NCI-H2081 (cell line): ENCODE measurements at places on chromosomes 3 and 15.

DNA sequence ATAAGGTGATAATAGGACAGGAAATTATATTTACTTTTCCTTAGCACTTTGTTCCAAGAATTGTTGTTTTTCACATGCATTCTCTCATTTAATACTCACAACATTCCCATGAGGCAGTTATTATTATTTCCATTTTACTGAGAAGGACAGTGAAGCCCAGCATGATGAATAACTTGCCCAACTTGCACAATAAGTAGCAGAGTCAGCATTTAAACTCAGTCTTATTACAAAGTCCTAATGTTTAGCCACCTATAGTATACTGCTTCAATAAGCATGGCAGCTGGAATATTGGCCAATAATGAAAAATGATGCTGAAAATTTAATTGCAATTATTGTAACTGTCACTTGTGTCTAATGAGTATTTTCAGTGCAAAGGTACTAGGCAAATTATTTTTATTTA is 45.7 kb downstream of the SYNPR start:
- no peak for DNase-seq

DNA sequence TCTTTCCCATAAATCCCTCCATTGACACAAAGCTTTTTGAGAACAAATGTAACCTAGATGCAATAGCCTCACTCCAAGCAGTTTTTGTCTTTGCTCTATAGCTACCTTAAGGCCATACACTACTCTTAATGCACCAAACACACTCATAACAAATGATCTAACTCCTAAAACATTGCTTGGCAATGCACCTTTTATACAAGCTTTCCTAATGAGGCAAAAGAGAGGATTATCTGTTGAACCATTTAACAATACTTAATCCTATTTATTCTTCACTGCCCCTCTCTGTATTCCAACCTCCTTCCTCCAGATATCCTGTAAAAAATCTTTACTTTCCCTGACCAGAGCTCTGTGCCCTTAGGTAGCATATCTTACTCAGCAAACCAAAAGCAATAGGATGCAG is 558.1 kb upstream of the MDFIC2 start:
- no peak for DNase-seq

DNA sequence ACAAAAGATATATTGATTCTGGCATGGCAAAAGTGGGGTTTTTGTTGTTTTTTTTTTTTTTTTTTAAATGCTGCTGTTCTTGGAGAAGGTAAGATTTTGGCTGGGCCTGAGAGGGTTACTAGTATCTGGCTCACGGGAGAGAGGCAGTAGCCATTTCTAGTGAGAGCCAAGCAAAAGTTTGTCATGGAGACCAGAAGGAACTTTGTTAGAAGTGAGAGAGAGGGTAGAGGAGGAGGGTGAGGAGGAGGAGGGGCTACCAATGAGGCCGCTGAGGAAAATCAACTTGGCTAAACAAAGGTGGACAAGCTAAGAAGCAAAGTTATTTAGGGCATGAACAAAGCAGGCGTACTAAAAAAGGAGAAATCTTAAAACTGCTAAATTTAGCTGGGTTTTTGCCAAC is 48.9 kb upstream of the STRIT1 start:
- no peak for DNase-seq

- no peak for DNase-seq
These were observed 34.7 kb downstream of the FNDC3B start for GRCh38 chr3:172074032-172074431.

GRCh38 chr3:179074656-179075055 is 3.0 kb upstream of the ZMAT3 start:
- DNase-seq: no peak

GRCh38 chr15:52012210-52012609 is 6.8 kb upstream of the MAPK6 start:
- no peak for DNase-seq

DNA sequence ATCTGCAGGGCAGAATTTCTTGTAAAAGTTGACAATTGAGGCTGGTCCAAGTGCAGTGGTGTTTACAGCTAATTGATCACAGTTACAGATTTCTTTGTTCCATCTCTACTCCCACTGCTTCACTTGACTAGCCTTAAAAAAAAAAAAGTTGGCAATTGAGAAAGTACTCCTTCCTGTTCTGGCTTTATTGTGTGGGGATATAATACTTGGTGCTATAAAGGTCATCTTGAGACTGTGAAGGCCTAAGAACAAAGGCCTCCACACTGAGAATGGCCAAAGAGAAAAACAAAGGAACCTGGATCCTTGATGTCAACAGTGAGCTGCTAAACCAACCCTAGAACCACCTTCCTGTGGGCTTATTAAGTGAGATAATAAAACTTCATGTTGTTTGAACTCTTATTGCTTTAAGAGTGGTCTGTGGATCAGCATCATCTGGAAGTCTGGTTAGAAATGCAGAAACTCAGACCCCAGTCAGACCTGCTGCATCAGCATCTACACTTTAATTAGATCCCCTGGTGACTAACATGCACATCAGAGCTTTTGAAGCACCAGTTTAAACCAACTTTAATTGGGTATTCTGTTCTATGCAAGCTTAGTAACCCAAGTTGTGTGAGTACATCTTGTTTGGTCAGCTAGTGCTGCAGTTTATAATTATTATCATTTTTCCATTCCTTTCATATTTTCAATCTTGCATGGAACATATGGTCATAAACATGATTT is 55.2 kb downstream of the TMOD3 start:
- DNase-seq: no peak

GRCh38 chr15:28264166-28264565 is 57.8 kb downstream of the HERC2 start:
- DNase-seq: no peak

- DNase-seq: no peak
These were observed 12.1 kb upstream of the SIAH2 start for GRCh38 chr3:150775001-150775599.

DNA sequence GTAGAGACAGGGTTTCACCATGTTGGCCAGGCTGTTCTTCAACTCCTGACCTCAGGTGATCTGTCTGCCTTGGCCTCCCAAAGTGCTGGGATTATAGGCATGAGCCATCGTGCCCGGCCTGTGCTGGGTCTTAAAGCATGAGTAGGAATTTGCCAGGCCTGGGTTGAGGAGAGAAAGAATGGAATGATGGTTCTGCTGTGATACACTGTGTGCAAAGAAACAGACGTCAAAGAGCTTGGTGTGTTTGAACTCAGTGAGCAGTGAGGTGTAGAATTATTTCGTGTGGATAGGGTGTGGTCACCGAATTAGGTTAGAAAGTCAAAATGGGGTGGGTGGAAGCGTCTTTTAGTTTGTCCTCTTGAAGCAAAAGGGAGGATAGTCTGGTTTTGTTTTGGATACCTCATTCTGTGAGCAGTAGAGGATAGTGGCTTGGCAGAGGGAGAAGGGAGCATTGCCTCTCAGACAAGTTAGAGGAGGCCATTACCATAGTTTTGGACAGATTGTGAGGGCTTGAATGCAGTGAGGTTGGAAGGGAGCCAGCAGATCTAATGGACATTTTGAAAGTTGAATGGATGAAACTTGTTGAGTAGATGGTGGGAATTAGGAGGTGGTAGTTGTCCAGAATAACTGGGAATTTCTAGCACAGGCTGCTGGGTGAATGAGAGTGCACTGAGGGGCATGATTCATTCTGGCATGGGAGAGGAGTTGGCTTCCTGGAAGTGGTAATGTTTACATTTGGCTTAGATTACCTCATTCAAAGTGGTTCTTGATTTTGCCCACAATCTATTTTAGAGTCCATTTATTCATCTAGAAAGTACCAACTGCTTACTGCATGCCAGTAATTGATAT is 27.2 kb downstream of the AKAP13 start:
- no peak for DNase-seq

DNA sequence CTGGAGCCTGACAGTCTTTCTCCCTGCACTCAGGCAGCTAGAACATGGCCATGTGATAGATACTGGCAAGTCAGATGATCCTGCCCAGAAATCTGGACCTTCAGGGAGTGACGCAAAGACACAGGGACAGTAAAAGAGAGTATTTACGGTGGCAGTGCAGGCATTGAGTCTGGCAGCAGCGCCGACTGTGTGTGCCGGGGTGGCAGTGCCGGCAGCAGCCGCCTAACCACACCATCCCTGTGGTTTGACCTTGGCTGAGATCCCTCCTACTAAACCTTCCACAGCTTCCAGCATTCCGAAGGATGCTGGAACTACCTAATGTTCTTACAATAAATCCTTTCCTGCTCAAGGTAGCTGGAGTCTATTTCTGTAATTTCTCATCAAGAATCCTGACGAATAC is 4.6 kb upstream of the TSPAN3 start:
- no peak for DNase-seq

- peak; percentile 99 for DNase-seq
These were observed at the start of gene RNF168 for GRCh38 chr3:196503196-196504076. RNF168 (minus strand) TSS chr3:196503768; CDS start chr3:196503173, 595 bp downstream.

- peak; percentile 3 for DNase-seq
These were observed 28.0 kb upstream of the DCLK3 start for GRCh38 chr3:36792342-36792741.

DNA sequence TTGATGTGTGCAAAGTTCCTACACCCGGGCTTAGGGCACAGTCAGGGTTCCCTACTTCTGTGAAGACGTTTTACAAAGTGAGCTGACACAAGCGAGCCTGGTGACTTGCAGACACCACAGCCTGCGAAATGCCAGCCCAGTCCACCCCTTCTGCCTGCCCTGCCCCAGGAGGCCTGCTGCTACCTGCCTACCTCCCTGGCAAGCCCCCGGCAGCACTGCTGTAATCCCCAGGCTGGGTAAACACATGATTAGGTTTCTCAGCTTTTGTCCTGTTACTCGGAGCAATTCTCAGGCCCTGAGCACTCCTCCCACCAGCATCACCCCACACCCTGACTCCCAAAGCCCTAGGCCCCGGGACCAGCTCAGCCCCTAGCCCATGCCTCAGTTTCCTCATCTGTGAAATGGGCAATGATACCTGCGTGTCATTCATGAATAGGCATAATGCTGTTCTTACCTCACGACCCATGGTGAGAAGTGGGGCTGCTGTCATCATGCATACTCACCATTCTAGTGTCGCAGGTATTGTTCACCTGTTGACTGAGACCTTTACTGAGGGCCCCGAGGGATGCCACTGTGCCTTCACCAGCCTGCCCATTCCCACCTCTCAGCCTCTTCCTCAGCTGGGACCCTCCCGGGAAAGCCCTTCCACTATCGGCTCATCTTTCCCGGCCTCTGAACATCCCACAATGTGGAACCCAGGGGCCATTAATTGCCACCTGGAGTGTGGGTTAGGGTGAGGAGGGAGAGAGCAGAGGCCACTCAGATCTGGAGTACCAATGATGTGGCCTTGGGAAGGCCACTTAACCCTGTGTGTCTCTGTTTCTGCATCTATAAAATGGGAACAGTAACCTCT is 31.5 kb upstream of the SLC6A6 start:
- DNase-seq: no peak

DNA sequence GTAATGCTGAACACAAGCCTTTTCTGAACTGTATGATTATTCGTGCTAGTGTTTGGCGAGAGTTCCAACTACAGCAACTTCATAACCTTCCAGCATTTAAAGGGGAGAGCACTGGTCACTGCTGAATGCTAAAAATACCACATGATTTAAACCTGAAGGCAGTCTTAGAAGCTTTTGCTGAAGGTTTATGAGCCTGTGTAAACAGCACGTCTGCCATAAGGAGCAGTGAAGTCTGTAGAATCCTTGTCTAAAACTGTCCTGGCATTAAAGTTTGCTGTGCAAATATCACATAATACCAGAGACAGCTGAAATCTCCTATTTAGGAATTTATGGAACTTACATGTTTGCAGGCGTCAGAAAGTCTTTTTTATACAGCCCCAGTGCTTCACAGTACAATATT is 5.9 kb downstream of the SATB1 start:
- DNase-seq: no peak

DNA sequence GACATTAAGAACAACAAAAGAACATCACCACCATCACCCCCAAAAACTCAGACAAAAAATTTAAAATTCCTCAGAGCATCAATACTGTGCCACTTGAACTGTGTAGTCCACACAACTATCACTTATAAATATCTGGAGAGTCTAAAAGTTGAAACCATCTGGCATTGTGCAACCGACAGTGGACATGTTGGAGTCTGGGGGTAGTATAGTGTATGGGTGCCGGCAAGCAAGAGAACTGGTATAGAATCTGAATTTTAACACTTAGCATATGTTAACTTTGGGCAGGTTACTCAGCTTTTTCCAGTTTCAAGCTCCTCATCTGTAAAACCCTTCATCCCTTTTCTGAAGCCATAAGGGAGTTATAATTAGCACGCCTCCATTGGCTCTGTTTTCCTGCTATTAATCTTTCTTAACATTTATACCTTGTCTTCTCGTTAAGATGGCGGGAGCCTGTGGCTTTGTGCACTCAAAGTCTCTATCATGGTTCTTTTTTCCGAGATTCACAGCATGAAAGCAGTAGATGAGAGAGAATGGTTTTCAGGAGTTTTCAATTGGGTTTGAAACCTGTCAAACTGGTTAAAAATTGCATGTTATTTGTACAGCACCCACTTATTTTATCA is 255.7 kb upstream of the TBL1XR1 start:
- peak; percentile 34 for DNase-seq

- DNase-seq: no peak
These were observed 206.9 kb upstream of the TRIM42 start for GRCh38 chr3:140470962-140471361.

GRCh38 chr15:64400583-64400982 is 12.9 kb downstream of the TRIP4 start:
- no peak for DNase-seq

DNA sequence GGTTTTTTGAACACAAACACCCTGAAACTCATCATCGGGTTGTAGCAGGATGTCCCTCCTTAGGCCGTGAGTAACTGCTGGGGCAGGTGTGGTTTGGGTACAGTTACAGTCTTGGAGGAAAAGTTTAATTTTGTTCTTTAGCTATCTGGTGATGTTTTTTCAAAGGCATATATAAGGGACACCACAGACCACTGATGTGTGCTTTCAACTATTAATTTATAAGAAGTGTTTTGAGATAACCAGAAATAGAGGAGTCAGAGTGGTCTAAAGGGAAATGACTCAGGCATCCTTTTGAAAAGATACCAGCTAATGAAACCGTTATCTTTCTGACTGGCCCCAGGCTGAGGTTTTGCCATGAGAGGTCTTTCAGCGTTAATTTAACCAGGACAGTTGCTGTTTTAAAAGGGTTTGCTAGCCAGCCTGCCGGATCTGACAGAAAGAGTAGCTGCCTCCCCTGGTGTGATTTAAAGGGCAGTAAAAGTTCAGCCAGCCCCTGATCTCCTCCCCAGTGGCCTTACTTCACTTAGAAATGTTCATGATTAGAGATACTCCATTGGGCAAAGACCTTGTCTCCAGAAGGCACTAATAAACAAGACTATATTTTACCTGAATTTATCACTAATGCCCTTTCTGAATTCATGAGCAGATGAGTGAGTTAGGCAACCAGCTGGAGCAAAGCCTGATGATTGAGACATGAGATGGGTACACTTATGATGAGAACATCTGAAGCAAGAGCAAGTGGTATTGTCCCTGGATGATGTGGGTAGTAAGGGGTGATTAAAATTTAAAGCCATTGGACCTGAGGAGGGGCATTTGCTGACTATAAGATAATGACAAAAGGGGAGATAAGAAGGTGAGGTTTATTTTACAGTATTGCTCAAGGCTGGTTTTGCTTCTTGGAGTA is 482.5 kb upstream of the TBL1XR1 start:
- no peak for DNase-seq

- no peak for DNase-seq
These were observed 166.6 kb downstream of the SATB1 start for GRCh38 chr3:18258492-18258891.
